ENCODE measurements at places on chromosomes 16 and 17. TPM values are rescaled to one million over a fixed set of nuclear protein-coding genes. Genes with fewer than 3 reads are reported as not detected.

Gene CHST5
- total RNA-seq, result not detected

Gene TBC1D3L
- 16.5 TPM for total RNA-seq

Gene NPIPA7
- total RNA-seq, result 8.0 TPM

Gene CD300E
- not detected for total RNA-seq

DNA sequence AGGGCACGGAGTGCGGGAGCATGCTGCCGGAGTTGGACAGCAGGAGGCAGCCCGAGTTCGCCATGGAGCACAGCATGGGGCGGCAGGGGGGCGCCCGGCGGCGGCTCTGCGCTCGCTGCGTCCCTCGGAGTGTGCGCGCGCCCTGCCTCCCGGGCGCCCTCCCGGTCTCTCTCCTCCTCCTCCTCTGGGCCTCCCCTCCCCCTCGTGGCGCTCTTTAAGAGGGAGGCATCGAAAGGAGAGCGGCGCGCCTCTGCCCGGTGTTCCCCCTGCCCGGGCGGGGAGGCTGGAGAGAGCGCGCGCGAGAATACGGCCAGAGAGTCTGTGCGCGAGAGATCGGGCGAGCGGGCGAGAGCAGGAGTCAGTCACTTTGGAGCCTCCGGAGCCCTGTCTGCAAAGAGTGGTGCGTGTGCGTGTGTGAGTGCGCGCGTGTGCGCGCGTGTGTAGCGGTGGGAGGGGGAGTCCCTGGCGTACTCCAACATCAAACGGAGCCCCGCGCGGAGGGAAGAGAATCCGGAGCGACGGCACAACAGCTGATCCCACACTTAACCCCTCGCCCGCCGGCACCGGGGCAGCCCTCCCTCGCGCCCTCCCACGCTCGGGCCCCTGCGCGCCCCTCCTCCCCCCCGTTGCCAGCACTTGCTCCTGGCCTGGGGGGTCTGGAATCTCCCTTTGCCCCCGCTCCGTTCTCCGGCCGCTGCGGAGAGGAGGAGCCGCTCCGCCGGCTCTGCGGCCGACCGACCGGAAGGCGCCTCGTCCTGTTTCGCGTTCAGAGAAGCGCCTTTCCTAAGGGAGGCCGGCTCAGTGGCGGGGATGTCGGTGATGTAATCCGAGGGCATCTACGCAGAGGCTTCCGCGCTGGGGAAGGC, 108.9 kb downstream of the ENGASE start:
- DNase-seq, result no peak
- no peak overlapping the region for H3K27ac ChIP-seq
- peaks cover 21% of the 10 kb centered on the region for H3K27me3 ChIP-seq
- no peak overlapping the region for H3K4me3 ChIP-seq

DNA sequence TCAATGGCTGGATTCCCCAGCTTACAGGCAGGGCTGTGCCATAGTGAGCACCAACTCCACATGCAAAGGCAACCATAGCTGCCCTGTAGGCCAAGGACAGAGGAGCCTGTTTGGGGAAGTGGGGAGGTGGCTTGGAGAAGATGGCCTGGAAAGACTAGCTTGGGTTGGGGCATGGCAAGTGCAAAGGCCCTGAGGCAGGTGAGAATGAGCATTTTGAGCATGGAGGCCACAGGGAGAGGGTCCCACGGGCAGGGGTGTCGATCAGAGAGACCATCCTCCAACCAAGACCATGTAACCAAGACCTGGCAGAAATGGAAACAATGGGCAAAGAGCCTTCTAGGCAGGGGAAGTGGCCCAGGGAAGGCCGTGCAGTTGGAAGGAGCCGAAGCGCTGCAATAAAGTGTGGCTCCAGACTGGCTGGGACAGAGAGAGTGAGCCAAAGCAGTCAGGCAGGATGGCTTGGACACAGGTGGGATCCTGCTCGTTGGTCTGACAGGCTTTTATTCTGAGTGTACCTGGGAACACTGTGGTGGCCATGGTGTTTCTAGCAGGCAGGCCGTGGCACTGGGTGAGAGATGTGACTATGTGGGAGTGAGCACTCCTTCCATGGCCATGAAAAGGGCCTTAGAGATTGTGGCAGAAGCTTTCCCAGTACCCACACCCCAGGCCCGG, 24.8 kb upstream of the MPRIP start:
- no peaks in the 10 kb centered on the region for H3K36me3 ChIP-seq
- no peaks in the 10 kb centered on the region for H3K27me3 ChIP-seq
- H3K4me1 ChIP-seq, result peaks cover 20% of the 10 kb centered on the region
- no peak overlapping the region for H3K27ac ChIP-seq
- H3K4me3 ChIP-seq, result no peak overlapping the region
- no peak for DNase-seq

DNA sequence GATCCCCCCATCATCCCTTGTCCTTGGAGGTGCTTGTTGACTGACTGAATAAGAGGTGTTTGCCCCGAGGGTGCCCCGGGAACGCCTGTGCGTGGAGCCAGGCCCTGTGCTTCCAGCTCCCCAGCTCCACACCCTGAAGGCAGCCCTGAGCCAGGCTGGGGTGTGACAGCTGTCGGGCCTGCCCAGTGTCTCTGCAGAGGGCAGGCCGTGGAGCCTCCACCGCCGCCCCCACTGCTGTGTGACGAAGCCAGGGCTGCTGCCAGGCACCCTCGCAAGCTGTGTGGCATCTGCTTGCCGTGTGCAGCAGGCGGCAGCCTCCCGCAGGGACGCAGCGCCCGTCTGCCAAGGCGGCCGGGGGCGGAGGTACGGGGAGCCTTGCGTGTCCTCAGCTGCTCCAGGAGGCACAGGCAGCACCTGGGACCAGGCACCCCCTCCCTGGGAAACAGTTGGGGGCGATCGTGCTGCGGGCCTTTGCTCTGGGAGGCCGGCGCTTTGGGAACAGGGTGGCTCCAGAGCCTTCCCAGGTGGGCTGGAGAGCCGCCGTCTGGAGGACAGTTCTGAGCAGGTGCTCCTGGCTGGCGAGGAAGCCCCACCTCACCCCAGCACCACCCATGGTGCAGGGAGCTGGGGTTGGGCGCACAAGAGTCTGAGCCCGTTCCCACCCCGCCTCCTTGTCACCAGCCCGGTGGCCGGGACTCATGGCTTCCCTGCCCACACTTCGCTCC, 26.6 kb downstream of the GSE1 start:
- no peaks in the 10 kb centered on the region for H3K36me3 ChIP-seq
- H3K4me3 ChIP-seq, result no peak overlapping the region
- DNase-seq, result no peak
- H3K4me1 ChIP-seq, result no peaks in the 10 kb centered on the region
- no peak overlapping the region for H3K27ac ChIP-seq

DNA sequence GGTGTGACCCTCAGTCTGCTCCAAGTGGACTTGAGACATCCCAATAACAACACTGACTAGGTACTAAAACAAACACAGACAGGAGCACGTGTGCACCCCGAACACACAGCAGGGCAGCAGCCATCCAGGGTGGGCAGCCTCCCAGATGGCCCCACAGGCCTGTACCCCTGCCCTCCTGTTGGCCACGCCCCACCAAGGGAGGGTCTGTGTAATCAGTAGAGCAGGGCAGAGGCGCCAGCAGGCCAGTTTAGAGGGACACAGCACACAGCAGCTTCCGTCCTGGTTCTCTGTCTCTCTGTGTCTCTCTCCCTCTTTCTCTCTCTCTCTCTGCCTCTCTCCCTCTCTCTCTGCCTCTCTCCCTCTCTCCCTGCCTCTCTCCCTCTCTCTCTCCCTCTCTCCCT, 21.4 kb downstream of the ACTG1 start:
- H3K27me3 ChIP-seq, result peaks cover 16% of the 10 kb centered on the region
- H3K4me1 ChIP-seq, result peaks cover 3% of the 10 kb centered on the region
- H3K27ac ChIP-seq, result no peak overlapping the region
- H3K4me3 ChIP-seq, result no peak overlapping the region

GRCh38 chr16:27977966-27978365, 85.5 kb downstream of the GSG1L start:
- H3K36me3 ChIP-seq, result no peaks in the 10 kb centered on the region
- peak; percentile 53 for DNase-seq
- H3K27me3 ChIP-seq, result peaks cover 4% of the 10 kb centered on the region
- H3K4me1 ChIP-seq, result no peaks in the 10 kb centered on the region
- H3K4me3 ChIP-seq, result no peak overlapping the region
- H3K27ac ChIP-seq, result no peak overlapping the region

DNA sequence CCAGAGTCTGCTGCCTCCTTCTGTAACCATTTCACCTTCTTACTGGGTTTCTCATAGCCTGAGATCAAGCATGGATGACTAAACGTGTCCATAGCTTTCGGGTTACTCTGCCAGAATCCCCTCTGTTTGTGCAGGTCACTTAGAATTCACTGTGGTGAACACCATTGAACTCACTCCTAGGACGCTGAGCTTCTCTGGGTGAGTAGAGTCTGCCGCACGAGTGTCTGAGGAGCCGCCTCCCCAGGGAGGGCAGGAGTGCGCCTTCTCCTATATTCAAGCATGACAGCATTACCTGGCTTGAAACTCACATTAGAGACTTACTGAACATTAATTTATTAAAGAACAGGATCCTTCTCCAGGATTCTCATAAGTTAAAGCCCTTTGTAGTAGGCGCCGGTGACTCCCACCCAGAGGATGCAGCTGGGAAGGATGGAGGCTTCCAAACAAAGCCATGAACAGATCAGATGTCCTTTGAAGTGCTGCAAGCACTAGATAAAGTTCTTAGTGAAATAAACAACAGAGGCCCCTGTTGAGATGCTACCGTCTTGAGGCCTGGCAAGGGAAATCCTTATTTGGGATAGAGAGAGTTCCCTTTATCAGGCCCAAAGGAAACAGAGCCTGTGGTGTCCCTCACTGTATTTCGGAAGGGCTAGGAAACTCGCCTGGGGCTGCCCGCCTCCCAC, 144.6 kb upstream of the PLCG2 start:
- H3K27ac ChIP-seq, result peak overlapping the region; percentile 15
- H3K36me3 ChIP-seq, result no peaks in the 10 kb centered on the region
- no peak overlapping the region for H3K4me3 ChIP-seq
- H3K27me3 ChIP-seq, result no peaks in the 10 kb centered on the region
- peaks cover 28% of the 10 kb centered on the region for H3K4me1 ChIP-seq

GRCh38 chr16:51431517-51432241, 280.6 kb upstream of the SALL1 start:
- H3K27me3 ChIP-seq, result no peaks in the 10 kb centered on the region
- H3K4me3 ChIP-seq, result peak overlapping the region; percentile 5
- H3K4me1 ChIP-seq, result peaks cover 22% of the 10 kb centered on the region
- DNase-seq, result peak; percentile 100
- H3K27ac ChIP-seq, result peak overlapping the region; percentile 79

DNA sequence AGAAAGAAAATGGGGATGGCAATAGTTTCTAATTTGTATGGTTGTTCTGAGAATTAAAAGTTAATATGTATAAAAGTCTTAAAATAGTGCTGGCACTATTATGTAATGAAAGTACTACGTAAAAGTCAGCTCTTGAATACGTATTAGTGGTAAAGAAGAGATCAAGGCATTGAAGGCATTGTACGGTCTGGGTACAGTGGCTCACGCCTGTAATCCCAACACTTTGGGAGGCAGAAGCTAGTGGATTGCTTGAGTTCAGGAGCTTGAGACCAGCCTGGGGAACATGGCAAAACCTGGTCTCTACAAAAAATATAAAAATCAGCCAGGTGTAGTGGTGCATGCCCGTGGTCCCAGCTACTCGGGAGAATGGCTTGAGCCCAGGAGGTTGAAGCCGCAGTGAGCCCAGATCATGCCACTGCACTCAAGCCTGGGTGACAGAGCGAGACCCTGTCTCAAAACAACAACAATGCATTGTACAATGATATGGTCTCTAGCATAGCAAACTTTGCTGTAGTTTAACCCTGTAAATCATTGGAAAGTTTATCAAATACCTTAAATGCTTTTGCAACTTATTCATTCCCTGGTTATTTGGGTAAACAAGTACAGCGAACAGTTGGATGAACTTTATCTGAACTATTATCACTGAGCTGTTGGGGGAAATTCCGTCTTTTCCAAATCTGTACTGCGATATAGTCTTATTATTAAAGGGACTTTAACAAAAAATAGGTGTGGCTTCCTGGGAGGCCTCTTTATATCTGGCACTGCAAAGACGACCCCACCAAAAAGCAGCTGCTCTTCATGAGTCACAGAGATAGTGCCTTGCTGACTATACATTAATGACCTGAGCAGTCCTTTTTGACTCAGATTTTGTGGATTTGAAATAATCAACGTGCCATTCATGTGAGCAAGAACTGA, 73.6 kb downstream of the GPRC5B start:
- peak; percentile 84 for DNase-seq
- peaks cover 14% of the 10 kb centered on the region for H3K4me1 ChIP-seq
- H3K4me3 ChIP-seq, result no peak overlapping the region
- H3K36me3 ChIP-seq, result no peaks in the 10 kb centered on the region
- H3K27ac ChIP-seq, result peak overlapping the region; percentile 55

GRCh38 chr16:84029297-84030047, 13.1 kb downstream of the SLC38A8 start:
- H3K4me1 ChIP-seq, result peaks cover 4% of the 10 kb centered on the region
- H3K27ac ChIP-seq, result no peak overlapping the region
- no peak for DNase-seq
- H3K27me3 ChIP-seq, result peaks cover 2% of the 10 kb centered on the region
- no peaks in the 10 kb centered on the region for H3K36me3 ChIP-seq

GRCh38 chr17:29881256-29881655, 48.8 kb downstream of the SSH2 start:
- no peak overlapping the region for H3K27ac ChIP-seq
- no peaks in the 10 kb centered on the region for H3K36me3 ChIP-seq
- no peak overlapping the region for H3K4me3 ChIP-seq
- H3K27me3 ChIP-seq, result no peaks in the 10 kb centered on the region
- no peak for DNase-seq
- H3K4me1 ChIP-seq, result no peaks in the 10 kb centered on the region

- H3K36me3 ChIP-seq, result no peaks in the 10 kb centered on the region
- H3K27me3 ChIP-seq, result no peaks in the 10 kb centered on the region
- DNase-seq, result no peak
- H3K4me3 ChIP-seq, result no peak overlapping the region
- H3K27ac ChIP-seq, result no peak overlapping the region
- peaks cover 24% of the 10 kb centered on the region for H3K4me1 ChIP-seq
These were observed 199.6 kb downstream of the SPECC1 start for GRCh38 chr17:20208717-20209116.

DNA sequence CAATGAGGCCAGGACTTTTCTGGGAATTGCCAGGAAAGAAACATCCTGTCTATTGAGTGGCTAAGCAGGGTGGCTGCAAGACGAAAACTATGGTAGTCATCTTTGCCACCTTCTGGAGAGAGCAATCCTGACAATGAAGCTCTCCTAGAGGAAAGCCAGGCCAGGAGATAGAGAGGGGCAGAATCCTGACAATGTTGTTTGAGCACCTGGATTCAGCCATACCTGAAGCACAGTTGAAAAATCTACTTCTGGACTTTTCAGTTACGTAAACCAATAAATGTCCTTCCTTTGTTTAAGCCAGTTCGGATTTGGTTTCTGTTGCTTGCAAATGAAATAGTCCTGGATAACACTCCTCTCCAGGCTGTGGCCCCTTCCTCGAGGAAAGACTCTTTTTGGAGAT, 9.4 kb downstream of the P2RX1 start:
- H3K27ac ChIP-seq, result no peak overlapping the region
- no peaks in the 10 kb centered on the region for H3K36me3 ChIP-seq
- no peaks in the 10 kb centered on the region for H3K4me1 ChIP-seq
- no peaks in the 10 kb centered on the region for H3K27me3 ChIP-seq
- H3K4me3 ChIP-seq, result no peak overlapping the region
- DNase-seq, result no peak

GRCh38 chr16:9821331-9821730, 360.9 kb downstream of the GRIN2A start:
- H3K36me3 ChIP-seq, result no peaks in the 10 kb centered on the region
- H3K4me3 ChIP-seq, result no peak overlapping the region
- no peak for DNase-seq
- no peak overlapping the region for H3K27ac ChIP-seq
